ENCODE measurements at places on chromosomes 2 and 18. TPM values are rescaled to one million over a fixed set of nuclear protein-coding genes. Genes with fewer than 3 reads are reported as not detected.

The DAW1 gene
- total RNA-seq: 2.5 TPM

The CACNB4 gene
- 10.8 TPM for total RNA-seq

The SCN2A gene
- 2.7 TPM for total RNA-seq

The CGREF1 gene
- 40.8 TPM for total RNA-seq

The INO80D gene
- total RNA-seq: 9.0 TPM

The ST8SIA5 gene
- total RNA-seq: not detected

The TMEM198 gene
- 1.3 TPM for total RNA-seq

The FMNL2 gene
- 58.0 TPM for total RNA-seq

The PHLPP1 gene
- total RNA-seq: 5.8 TPM

The PRSS56 gene
- not detected for total RNA-seq

The BOLL gene
- total RNA-seq: not detected

The BUB1 gene
- 27.0 TPM for total RNA-seq

The ABCG5 gene
- not detected for total RNA-seq

The UGT1A3 gene
- not detected for total RNA-seq

The ACMSD gene
- total RNA-seq: not detected

The SPDYA gene
- 0.91 TPM for total RNA-seq

The CROCC2 gene
- 0.13 TPM for total RNA-seq

The STK11IP gene
- 18.0 TPM for total RNA-seq

The ASPRV1 gene
- 0.46 TPM for total RNA-seq

The SERPINB4 gene
- not detected for total RNA-seq

The ZNF804A gene
- total RNA-seq: 1.4 TPM

The ATG16L1 gene
- total RNA-seq: 34.0 TPM

The CFC1B gene
- not detected for total RNA-seq

The UPP2 gene
- not detected for total RNA-seq

The NPAS2 gene
- total RNA-seq: 27.7 TPM

The TRABD2A gene
- 4.0 TPM for total RNA-seq

The FHOD3 gene
- total RNA-seq: 7.0 TPM

The PSMG2 gene
- 35.8 TPM for total RNA-seq

The AGXT gene
- total RNA-seq: not detected

The CHRND gene
- total RNA-seq: not detected

The SKOR2 gene
- total RNA-seq: not detected

The MATN3 gene
- 3.4 TPM for total RNA-seq

The KLHL41 gene
- 0.72 TPM for total RNA-seq
